ENCODE measurements at places on chromosomes 1 and 21.

- peak; percentile 40 for DNase-seq
Measured at GRCh38 chr1:181479137-181479745, 4.1 kb upstream of the CACNA1E start.

- no peak for DNase-seq
Measured at GRCh38 chr1:212623603-212624002, 15.0 kb downstream of the ATF3 start.

DNA sequence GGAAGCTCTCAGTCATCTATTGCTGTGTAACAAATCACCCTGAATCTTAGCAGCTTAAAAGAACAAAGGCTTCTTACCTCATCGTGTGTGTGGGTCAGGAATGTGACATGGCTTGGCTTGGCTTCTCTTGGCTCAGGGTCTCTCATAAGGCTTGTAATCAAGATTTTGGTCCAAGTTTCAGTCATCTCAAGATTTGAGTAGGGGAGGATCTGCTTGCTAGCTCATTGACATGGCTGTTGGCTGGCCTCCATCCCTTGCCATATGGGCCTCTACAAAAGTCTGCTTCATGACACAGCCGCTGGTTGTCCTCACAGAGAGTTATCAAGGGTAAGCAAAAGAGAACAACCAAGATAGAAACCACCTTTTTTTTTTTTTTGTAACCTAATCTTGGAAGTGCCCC, 207.7 kb downstream of the PTPRC start:
- no peak for DNase-seq

DNA sequence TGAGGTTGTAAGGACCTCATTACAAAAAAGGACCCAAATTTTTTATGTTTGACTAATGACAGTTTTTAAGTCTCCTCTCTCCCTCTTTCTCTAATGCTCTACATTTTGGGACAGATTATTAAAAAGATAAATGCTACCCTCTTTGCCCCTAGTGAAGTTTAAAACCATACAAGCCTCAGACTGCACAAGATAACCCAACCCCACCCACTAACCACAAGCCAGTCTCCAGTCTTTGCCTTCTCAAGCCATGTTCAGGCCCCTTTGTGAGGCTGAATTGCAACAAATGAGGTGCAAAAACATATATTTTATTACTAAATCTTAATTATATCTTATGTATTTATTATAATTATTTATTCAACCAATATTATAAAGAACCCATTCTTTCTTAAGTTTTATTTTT, 597.2 kb upstream of the BRINP3 start:
- no peak for DNase-seq

GRCh38 chr1:4613606-4614370, 40.6 kb upstream of the AJAP1 start:
- no peak for DNase-seq

Data from NCI-H1436 treated with DMSO at 0.1 percent for 48 hours (cell line).